8988T (cell line): ENCODE measurements at places on chromosomes 3 and 15.

- no peak for DNase-seq
Observed at GRCh38 chr3:135145581-135145980, 350.5 kb downstream of the EPHB1 start.

- DNase-seq: no peak
Observed at GRCh38 chr15:58267051-58267450, 128.9 kb downstream of the AQP9 start.

DNA sequence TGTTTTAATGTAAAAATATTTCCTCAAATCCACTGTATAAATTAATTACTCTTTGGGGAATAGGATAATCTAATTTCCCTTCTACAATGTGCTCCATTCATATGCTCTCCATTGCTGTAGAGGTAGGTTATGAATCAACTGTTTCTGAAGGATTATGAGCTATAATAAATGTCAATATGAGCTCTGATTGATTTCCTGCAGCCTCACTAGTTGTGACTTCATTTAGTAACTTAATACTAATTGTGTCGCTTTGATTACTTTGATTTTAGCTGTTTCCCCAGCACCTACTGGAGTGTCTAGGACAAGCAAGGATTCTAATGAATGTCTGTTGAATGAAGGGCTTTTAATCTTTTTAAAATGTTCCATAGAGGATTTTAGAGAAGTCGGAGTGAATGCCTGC lies 236.8 kb upstream of the NR2E3 start:
- DNase-seq: no peak

- no peak for DNase-seq
Observed at GRCh38 chr3:24018784-24019570, 73.9 kb downstream of the NR1D2 start.

DNA sequence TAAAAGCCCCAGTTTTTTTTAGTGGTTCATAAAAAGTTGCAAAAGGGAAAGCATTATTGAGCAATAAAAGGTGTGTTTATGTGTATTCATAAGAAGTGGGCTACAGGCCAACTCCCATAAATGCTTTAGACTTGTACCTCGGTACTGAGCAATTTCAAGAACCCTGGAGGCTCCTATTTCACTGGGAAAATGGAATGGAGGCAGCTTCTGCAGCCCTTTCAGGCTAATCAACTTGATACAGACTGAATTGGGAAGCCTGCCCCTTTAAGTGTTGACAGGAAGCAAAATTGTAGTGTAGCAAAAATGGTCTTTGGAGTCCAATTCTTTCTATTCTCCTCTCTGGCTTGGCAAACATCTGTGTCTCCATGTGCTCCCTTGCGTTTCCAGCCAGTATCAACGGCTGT lies 118.8 kb downstream of the ECT2 start:
- no peak for DNase-seq

- peak; percentile 87 for DNase-seq
Observed at GRCh38 chr3:129120254-129121004, 1.2 kb downstream of the RAB43 start.

GRCh38 chr3:82087958-82088357 lies 326.5 kb upstream of the GBE1 start:
- DNase-seq: no peak

DNA sequence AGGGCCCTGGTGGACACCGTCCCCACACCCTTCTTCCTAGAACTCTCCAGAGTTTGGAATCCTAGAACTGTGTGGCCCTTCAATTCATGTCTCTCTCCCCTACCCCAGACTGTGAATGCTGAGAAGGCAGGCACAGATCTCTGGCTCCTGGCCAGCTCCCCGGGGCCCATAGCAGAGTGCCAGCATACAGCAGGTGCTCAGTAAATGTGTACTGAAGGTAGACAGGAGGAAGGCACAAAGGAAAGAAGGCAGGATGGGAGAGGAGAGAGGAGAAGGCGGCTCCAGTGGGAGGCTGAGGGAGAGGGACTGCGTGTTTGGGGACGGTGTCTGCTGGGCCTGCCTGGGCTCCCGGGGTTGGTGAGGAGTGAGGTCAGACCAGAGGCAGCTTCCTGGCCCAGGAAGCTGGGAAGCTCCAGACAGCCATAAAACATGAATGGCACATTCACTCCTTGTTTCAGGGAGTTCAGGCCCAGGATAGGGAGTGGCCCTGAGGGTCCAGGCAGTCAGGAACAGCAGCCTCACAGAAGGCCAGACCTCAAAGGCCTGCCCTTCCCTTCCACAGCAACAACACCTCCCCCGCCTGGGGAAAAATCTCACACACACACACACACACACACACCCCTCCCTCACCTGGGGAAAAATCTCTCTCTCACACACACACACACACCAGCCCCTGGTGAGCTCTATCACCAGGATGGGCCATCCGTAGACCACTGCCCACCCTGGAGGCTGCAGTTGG lies 137.1 kb upstream of the PRR20G start:
- DNase-seq: no peak

GRCh38 chr15:72835294-72835890 lies 51.8 kb upstream of the ADPGK start:
- DNase-seq: no peak

GRCh38 chr15:95277266-95277665 lies 1045.9 kb downstream of the MCTP2 start:
- no peak for DNase-seq

DNA sequence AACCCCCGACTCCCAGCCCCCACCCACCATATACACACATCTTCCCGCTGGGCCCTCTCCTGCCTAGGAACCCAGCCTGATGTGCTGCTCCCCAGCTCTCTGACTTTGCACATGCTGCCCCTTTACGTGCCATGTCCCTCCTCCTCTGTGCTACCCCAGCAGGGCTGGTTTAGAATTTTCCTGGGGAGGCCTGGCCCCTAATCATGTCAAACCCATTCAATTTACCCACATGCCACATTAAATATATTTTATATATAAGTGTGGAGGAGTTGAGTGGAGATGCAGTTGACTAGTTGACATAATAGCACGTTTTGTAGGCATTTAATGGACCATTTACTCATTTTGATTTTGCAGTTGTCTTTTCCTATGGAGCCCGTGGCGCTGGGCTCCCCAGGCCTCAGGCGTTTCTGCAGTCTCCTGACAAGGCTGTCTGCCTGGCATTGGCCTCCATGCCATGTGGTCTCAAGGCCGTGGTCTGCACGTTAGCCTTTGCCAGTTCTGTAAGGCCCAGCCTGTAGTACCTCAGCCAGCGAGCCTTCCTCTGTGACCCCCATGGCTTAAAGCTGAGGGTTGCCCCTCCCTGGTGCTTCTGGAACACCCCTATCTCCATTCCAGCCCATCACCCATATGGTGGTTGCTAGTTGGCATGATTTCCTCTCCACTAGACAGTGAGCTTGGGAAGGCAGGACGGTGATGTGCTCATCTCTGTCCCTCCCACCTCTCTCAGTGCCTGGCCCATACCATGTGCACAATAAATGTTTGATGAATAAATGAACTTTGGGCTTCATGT lies 155.8 kb downstream of the TLE3 start:
- no peak for DNase-seq

GRCh38 chr3:150747886-150748683 lies 14.9 kb downstream of the SIAH2 start:
- no peak for DNase-seq

- DNase-seq: no peak
Observed at GRCh38 chr15:92840149-92840548, 60.0 kb upstream of the CHD2 start.

- DNase-seq: no peak
Observed at GRCh38 chr3:160618363-160618762, 53.0 kb upstream of the KPNA4 start.

GRCh38 chr3:190345027-190345821 lies 23.0 kb upstream of the CLDN1 start:
- DNase-seq: no peak

DNA sequence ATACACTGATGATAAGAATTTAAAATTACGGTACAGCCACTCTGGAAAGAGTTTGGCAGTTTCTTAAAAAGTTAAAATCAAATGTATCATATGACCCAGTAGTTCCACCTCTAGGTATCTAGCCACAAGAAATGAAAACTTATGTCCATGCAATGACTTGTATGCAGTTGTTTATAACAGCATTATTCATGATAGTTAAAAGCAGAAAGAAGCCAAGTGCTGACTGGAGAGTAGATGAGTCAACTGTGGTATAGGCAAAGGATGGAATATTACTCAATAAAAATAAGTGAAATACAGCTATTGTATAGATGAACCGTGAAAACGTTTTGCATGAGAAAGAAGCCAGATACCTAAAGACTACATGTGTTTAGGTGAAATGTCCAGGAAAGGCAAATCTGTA lies 14.8 kb downstream of the GPR87 start:
- DNase-seq: no peak
